Caki2 (cell line): ENCODE measurements at places on chromosomes 1 and 21.

- DNase-seq: no peak
These were observed 13.4 kb downstream of the RIT1 start for GRCh38 chr1:155897746-155898145.

DNA sequence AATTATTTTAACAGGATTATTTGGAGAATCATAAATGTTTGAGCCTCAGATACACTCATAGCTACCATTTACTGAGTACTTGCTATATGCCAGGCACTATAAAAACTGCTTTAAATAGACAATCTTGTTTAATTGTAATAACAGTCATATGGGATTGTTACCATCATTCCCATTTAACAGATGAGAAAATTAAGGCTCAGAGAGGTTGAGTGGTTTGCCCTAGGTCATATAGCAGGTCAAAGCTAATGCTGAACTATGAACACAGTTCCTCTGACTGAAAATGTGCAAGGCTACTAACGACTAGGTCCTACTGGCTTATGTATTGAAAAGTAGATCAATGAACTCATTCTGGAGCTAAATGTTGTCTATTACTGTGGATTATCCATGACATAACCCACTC lies 63.4 kb downstream of the DDR2 start:
- DNase-seq: no peak

DNA sequence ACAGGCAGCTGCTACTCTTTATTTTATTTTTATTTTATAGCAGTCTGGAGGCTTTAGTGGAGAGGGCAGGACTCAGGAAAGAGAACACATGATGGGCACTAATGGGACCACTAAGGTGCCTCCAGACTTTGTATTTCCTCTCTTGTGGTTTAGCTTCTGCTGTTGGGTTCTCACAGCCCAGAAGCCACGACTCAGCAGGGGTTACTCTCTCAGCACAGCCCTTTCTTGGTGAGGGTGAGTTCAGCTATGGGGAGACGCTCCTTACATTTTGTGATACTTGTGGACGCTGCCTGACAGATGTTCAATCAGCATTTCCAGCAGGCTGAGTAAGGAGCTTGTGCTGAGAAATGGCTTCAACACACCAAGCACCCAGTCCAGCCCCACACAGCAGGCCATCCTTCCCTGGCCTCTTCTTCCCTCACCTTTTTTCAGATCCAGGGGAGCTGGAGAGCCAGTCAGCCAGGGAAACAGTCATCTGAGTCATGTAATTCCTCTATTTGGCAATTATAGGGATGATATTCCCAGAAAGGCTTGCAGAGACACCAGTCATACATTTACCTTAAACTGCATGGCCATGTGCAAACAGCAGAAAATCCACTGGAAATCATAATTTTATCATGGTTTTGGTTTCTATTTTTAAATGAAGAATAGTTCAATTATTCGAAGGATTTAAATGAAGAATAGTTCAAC lies 53.2 kb upstream of the RAB3GAP2 start:
- no peak for DNase-seq

DNA sequence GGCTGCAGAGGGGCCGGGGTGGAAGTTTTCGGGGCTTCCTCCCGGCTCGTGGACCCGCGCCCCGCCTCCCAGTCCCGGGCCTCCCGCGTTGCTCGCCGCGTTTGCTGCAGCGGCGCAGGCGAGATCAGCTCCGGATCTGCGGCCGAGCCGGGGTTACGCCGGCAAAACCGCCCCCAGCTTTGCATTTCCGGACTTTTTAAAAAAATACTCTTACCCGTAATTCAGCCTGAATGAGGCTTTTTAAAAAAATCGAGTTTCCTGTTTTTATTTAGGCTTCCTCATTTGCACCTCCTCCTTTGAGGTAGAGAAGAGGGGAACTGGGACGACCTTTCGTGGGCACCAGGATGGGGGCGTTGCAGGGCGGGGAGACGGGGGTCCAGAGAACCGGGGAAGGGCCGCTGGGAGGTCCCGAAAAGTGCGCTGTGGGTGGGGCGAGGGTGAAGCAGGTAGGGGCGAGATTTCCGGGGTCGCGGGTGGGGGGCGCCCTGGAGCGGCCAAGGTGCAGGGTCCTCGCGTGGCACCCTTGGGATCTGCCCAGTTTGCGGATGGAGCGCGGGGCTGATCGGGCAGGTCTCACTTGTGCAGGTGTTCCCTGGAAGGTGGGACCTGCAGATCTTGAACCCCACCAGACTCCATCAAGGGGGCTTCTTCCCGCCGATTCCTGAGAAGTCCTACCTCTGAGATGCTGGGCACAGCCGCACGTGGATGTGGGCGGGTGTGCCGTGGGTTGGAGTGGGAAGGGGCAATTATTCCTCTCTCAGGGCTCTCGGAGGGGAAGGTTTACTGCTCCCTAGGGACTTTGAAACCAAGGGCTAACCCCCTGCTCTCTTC lies 1.1 kb downstream of the PIK3CD start:
- DNase-seq: no peak

DNA sequence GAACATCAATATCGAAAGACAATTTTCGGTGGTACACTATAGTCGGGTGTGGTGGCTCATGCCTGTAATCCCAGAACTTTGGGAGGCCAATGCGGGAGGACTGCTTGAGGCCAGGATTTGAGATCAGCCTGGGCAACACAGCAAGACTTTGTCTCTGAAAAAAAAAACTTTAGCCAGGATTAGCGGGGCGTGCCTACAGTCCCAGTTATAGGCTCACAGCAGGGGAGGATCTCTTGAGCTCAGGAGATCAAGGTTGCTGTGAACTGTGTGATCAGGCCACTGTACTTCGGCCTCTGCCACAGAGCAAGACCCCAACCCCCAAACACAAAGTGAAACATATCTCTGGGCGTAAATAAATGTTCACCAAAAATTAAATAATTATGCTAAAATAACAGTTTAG lies 1.6 kb downstream of the TADA1 start:
- no peak for DNase-seq

- no peak for DNase-seq
These were observed 492.8 kb downstream of the CAMTA1 start for GRCh38 chr1:7278045-7278444.
